Stimulated activated CD4-positive, alpha-beta T cell treated with anti-CD3 and anti-CD28 coated beads, Interleukin-15, amount 100 ng/mL, for 1 hour (primary cell): ENCODE measurements at places on chromosomes 16 and 17.

DNA sequence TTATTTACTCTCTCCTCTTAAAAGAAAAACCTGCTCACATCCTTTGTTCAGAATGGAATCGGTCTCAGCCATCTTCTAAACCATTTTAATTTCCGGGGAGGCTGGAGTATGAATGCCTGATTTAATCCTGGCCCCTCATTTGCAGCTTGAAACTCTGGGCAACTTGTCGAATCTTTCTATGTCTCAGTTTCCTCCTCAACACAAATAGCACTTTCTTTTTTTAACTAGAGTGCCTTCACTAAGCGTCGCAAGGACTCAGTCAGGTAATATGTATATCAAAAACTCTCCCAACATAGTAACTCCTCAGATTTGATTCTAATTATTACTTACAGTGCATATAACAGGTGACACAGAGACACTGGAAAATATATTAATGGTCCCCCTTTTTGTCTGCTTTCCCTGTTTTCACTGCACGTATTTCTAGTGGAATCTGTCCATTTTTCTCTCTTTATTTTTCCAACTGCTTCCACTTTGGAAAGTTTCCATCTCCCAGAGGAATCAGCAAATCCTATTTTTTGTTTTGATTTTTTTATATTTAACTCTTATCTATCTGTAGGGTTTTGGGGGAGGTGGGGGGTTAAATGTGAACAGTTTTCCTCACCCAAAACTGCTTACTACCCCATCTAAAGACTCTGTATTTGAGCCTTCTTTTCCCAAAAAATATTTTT is 18.6 kb downstream of the SNN start:
- DNase-seq = no peak

DNA sequence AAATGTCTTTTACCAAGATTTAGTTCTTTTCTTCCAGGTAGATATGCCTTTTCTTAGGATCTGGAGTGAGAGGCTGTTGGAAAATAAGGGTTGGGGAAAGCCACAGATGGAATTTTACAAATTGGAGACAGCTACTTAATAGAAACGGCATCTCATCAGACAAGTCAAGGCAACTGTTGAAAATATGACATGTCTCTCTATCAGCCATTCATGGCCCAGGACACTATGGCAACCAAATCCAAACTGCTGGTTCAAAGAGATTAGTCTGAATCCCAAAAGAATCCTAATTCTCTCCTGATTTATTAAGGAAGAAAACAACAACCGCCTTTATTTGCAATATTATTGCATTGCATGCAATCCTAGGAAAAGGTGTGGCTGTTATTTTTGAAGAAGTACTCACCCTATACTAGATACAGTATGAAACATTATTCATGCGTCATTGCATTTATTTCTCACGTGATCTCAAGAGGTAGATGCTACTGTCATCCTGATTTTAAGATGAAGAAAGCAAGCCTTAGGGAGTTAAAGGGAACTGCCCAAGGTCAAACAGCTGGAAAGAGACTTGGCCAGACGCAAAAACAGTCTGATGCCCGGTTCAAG is 12.6 kb upstream of the CEP20 start:
- no peak for DNase-seq

- DNase-seq = no peak
These were observed 95.4 kb upstream of the TNRC6C start for GRCh38 chr17:77862890-77863813.

GRCh38 chr16:18933501-18933900 is 7.3 kb upstream of the SMG1 start:
- no peak for DNase-seq

GRCh38 chr17:47401100-47401499 is 77.3 kb downstream of the EFCAB13 start:
- DNase-seq = no peak

GRCh38 chr17:45361976-45362375 is 45.2 kb upstream of the MAP3K14 start:
- DNase-seq = no peak

DNA sequence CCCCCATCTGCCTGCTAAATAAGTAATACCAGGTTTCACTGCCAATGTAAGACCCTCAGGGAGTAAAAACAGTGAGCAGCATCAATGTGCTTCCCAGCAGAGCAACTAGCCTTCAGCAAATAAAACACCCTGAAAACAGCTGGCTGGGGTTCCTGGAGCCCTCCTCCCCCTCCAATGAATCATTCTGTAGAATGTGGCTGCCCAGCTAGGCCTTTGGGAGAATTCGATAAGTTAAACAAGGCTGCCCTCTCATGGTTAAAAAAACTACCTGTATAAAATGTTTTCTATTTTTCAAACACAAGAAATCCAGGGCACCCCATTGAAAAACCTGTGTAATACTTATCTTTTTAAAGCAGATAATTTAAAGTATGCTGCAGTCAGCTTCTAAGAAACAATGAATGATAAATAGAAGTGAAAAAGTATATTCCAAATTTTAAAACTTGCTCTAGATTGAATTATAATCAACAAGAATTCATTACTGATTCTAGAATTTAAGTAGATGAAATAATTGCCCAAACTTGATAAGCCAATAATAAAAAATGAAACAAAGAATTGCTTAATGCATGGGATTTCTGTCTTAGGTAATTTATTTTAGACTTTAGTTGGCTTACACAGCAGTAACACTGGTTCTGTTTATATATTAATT is 9.4 kb upstream of the TOM1L1 start:
- no peak for DNase-seq

- DNase-seq = no peak
These were observed 4.5 kb upstream of the MNT start for GRCh38 chr17:2405247-2405926.

DNA sequence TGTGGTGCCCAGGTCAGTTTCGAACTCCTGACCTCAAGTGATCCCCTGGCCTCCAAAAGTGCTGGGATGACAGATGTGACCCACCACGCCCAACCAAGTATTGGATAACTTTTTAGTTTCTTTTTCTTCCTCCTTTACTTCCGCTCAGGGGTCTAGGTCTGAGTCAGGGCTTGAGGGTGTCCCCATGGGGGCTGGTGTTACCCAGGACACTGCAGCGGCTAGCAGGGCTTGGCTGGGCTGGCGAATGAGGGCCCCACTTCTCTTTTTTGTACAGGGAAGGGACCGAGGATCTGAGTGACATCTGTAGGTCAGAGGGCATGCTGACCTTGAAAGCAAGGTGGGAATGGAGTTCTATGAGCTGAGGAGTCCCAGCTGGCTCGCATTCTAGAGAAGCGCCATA is 24.9 kb downstream of the RAB11FIP3 start:
- no peak for DNase-seq

DNA sequence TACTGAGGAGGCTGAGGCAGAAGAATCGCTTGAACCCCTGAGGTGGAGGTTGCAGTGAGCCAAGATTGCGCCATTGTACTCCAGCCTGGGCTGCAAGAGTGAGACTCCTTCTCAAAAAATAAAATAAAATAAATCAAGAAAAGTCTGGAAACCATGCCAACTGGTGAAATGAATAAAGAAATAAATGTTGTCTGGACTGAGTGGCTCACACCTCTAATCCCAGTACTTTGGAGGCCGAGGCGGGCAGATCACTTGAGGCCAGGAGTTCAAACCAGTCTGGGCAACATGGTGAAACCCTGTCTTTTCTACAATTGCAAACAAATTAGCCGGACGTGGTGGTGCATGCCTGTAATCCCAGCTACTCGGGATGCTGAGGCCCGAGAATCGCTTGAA is 744 bp upstream of the LRRC37A3 start:
- DNase-seq = no peak

- DNase-seq = no peak
These were observed 16.2 kb downstream of the CDC27 start for GRCh38 chr17:47172696-47173565.

DNA sequence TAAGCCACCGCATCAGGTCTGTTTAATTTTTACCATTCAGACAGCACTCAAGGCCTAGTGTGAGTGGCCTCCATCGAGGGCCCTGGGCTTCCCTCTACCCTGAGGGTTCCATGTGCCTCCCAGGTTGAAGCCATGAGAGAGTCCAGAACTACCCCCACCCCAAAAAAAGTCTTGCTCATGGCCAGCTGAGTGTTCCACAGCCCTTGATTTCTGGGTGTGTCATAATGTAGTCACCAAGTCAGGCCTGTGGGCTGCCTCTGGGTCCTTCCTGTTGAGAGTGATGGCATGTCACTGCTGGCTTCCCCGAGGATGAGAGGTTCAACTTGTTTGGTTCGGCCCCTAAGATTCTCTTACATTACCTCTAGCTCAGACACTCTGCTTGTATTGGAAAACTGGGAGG is 100.6 kb downstream of the PITPNC1 start:
- peak; percentile 13 for DNase-seq

DNA sequence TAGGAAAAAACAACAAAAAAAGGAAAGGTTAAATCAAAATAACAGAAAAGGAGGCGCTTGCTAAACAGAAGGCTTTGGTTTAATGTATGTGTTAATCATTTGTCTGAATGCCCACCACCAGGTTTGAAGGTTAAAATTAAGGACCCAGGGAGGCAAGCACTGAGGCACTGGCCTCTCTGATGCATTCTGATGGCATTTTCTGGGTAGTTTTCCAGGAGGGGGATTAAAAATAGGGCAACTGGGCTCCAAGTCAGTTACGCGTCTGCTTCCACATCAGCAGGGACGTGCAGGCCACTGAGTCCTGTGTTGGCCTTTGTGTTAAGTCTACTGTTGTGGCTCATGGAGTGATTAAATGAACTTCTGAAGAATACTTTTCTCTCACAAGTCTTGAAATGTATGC is 26.9 kb downstream of the MARF1 start:
- DNase-seq = no peak

GRCh38 chr16:81779536-81780320 is 637 bp downstream of the PLCG2 start:
- no peak for DNase-seq

- no peak for DNase-seq
These were observed 133.3 kb downstream of the ZNF778 start for GRCh38 chr16:89350701-89351380.

GRCh38 chr16:64738321-64738960 is 383.4 kb downstream of the CDH11 start:
- no peak for DNase-seq

GRCh38 chr16:71315269-71315668 is 26.1 kb upstream of the CMTR2 start:
- no peak for DNase-seq

DNA sequence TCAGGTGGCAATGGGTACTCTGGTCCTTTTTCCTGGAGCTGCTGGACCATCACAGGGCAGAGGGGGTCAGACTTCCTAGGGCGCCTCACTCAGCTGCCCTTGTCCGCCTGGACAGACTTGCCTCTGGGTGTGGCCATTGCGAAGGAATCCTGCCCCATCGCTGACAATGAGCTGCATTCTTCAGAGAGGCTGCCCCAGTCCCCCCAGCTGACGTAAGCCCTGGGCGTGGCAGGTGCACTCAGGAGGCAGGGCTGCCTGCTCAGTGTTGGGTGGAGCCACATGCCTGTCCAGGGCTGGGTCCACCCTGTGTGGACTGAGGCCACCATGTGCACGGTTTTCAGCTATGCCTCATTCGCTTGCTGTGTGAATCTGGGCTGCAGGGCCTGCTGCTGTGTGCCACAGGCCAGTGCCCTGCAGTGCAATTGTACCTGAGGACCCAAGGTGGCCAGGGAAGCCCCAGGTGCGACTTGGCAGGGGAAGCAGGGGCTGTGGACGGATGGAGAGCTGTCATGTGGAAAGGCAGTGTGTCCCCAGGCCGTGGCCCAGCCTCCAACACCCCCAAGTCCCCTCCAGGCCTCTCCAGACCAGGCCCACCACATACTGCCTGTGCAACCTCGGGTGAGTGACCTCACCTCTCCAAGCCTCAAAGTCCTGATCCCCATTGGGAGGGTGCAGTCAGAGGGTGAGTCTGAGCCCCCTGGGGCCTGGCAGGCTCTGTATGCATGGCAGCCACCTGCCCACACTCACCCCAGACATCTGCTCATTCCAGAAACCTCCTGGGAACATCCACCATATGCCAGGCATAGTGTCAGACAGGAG is 14.0 kb upstream of the MPRIP start:
- no peak for DNase-seq

DNA sequence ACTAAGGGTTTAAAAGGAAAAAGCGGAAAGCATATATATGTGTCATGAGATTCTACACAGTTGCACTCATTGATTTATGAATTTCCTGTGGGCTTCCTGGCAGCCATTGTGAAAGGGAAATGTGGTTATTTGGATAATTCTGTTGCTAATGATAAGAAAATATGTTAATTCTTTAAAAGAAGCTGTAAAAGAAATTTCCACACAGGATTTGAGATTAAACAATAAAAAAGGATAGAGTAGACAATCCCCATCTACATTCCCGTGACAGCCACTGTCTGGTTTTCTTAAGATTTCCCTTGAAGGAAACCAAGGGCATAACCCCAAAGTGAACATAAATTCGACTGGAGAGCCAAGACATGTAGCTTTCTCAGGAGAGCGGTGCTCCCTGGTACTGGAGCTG is 397.5 kb downstream of the CPPED1 start:
- DNase-seq = no peak

GRCh38 chr17:37742116-37742761 is 2.6 kb downstream of the HNF1B start:
- no peak for DNase-seq

DNA sequence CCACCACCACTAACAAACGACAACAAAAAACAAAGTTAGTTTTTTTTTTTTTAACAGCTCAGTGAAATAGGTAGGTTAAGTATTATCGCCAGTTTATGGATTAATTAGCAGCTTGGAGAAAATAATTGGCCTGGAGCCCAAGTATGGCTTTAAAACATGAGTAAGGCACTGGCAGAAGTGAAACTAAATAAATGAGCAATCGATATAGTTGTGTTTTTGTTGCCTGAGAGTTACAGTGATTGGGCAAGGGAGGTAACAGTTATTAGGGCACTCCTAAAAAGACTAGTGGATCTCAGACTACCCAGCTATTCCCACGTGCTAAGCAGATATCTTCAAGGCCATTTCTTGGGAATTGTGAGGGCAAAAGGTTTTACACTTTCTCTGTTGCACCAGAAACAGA is 2.4 kb downstream of the MLKL start:
- no peak for DNase-seq
